ENCODE measurements at places on chromosomes 4 and X.

DNA sequence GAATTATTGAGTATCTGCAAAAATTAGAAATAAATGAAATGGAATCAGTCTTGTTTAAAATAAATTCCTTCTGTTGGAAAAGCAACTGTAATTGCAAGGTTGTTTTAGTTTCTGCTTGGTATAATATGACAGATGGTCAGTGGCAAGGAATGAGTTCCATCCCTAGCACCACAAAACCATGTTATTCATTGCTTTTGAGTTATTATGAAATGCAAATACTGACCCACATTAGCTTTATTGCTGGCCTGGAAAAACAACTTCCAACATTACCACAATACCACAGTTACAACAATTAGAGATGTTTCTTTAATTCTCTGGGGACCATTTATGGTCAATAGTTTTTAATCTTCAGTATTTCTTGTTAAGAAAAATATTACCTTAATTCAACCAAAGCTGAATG lies 194.4 kb downstream of the TMA16 start:
- DNase-seq: no peak

DNA sequence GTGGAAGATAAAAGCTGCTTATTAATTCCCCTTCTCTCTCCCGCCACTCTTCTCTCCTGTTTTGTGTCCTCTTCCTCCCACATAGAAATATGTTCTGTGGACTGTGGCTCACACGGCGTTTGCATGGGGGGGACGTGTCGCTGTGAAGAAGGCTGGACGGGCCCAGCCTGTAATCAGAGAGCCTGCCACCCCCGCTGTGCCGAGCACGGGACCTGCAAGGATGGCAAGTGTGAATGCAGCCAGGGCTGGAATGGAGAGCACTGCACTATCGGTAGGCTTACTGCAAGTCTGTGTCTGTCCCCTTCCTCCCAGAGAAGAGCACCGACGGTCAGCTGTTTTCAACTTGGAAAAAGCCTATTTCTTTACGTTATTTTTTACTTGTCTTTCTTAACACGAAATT lies 229.1 kb downstream of the DCTD start:
- DNase-seq: no peak

GRCh38 chrX:154727418-154727817 lies 23.5 kb downstream of the GAB3 start:
- no peak for DNase-seq

DNA sequence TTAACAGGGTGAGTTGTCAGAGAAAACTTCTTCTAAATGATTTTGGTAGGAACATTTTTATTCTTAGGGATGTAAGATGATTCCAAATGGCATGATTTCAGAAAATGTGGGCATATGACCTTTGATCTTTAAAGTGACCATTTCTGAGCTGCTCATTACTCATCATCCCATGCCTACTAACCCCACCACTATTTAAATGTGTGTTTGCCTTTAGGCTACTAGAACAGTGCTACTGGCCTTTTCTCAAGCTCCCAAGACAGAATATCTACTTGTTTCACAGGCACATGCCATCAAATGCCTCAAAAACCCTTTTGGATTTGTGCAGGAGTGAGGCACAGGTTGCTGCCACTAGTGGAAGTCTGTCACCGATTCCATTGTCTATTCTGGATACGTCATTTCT lies 428.2 kb downstream of the ADAM29 start:
- DNase-seq: no peak

GRCh38 chr4:169179609-169180521 lies 90.9 kb downstream of the SH3RF1 start:
- no peak for DNase-seq

DNA sequence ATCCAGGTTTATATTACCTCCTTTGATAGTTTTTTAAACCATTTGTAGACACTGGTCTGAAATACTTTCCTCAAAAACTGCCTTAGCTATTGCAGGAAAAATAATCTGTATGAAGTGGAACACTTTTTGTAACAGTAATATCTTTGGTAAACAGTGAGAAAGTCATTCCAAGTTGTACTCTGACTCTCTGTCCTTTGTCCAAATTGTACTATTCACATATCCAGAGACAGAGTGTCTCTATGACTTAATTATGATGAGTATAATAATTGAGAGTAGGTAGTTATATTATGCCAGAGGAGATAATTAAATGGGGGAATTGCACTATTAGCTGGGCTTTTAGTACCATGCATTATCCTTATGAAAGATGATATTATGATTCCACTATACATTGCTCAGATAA lies 112.6 kb upstream of the LCORL start:
- no peak for DNase-seq

DNA sequence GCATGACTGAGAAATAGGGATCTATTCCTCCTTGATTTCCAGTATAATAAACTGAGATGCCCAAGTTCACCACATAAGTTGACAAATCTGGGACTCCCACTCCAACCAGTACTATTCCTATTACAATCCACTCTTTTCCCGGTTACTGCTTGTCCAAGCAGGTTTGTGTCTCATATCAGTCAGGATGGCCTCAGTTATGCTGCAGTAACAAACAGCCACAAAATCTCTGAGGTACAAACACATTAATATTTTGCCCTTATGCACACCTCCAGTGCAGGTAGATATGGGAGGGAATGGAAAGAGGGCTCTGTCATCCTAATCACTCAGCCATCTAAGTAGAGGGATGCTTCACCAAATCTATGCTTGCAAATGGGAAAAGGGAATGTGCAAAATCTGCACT lies 207.8 kb downstream of the RAB28 start:
- DNase-seq: no peak

GRCh38 chr4:122005064-122005755 lies 53.4 kb upstream of the TRPC3 start:
- DNase-seq: no peak

- peak; percentile 29 for DNase-seq
These were observed 146.2 kb upstream of the SCML1 start for GRCh38 chrX:17590892-17591740.

DNA sequence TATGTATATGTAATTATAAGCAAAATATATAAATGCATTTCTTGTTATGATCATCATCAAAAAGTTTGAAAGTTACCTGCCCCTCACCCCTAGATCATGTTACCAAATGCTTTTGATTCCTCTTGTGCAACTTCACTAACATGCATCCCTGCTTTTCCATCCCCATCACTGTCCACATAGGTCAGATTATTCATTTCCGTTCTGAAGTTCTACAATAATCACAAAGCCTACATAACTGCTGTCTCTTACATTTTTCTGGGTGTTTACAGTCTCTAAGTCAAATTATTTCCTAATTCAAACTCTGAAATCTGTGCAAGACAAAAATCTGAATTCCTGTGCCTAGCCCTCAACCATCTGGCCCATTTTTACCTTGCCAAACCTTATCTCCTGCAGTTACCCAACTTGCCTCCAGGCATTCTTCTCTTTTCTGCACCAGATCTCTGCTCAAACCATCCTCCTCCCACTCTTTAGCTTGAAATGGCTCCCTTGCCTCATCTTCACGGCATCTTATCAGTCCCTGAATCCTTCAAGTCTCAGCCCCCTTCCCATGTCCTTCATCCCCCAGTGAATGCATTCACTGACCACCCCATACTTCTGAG lies 42.4 kb upstream of the SLC39A8 start:
- DNase-seq: no peak

GRCh38 chrX:46791927-46792809 lies 33.2 kb upstream of the SLC9A7 start:
- DNase-seq: peak; percentile 66

GRCh38 chrX:55057675-55058249 lies 17.1 kb upstream of the PAGE2B start:
- DNase-seq: peak; percentile 17

- no peak for DNase-seq
These were observed 209.1 kb upstream of the FAM47A start for GRCh38 chrX:34341258-34341657.

- no peak for DNase-seq
These were observed 15.9 kb upstream of the XKRX start for GRCh38 chrX:100944601-100945000.

- peak; percentile 55 for DNase-seq
These were observed 7.1 kb downstream of the NHSL2 start for GRCh38 chrX:71917621-71918343.

GRCh38 chrX:13198056-13198761 lies 121.6 kb downstream of the ATXN3L start:
- DNase-seq: no peak

DNA sequence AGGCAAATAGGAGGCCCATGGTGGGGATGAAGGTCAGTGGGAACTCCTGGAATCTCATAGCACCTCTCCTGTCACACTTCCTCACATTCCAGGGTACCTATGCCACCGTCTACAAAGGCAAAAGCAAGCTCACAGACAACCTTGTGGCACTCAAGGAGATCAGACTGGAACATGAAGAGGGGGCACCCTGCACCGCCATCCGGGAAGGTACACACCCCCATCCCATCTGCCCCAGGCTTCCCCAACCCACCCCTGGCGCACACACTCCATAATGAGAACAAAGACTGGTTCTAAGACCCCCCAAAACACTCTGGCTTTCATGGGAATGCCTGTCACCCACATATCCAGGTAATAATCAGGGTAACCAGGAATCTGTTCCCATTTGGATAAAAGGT lies 6.4 kb downstream of the CDK16 start:
- DNase-seq: no peak

DNA sequence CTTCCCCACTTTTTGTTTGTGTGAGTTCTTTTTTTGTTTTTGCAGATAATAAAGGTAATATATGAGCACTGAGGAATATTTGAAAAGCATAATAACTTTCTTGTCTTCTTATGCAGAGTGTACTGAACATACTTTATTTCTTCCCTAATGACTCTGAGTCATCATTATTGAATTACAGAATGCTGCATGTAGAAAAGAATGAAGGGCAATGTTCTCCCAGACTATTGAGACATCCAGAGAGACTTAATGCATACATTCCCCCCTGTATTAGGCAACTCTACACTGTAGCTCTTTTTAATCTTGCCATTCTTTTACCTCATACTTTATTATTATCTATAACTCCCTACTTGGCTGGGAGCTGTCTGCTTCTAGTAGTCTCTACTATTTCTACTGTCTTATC lies 240.5 kb upstream of the ANKRD50 start:
- DNase-seq: no peak

DNA sequence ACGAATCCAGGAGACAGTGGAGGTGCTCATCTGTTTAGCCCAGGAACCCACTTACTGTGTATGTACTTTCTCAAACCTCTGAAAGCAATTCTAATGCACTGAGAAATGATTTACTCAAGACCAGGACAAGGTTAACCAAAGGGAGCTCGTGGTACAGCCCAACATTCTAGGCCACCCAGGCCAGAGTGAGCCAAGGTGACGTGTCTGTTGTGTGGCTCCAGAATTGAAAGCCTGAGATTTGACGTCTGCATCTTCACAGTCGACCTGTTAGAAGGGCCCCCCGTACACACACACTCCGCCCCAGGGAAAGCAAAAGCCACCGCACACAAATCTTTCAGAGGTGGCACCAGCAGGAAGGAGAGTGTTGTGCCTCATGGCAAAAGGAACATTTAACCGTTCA lies 2.3 kb downstream of the MAP3K15 start:
- no peak for DNase-seq

GRCh38 chr4:22707390-22707789 lies 14.7 kb downstream of the GBA3 start:
- DNase-seq: no peak

GRCh38 chr4:123449780-123450179 lies 53.2 kb downstream of the SPRY1 start:
- DNase-seq: no peak

DNA sequence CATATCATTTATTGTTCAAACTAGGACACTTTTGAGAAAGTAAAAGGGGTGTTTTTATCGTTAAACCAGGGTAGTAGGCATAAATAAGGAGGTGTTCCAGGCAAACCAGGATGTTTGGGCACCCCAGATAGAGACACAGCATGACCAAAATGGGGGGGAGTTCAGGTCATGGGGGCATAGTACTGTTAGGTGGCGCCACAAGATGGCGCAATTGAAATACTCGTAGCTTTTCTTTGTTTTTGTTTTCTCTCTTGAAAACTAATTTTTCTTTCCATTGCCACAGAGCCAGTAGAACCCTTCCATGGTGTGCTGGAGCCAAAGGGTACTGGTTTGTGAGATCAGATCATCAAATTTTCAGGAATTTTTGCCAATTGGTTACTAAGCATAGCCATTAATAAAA lies 283.4 kb downstream of the BCOR start:
- no peak for DNase-seq

DNA sequence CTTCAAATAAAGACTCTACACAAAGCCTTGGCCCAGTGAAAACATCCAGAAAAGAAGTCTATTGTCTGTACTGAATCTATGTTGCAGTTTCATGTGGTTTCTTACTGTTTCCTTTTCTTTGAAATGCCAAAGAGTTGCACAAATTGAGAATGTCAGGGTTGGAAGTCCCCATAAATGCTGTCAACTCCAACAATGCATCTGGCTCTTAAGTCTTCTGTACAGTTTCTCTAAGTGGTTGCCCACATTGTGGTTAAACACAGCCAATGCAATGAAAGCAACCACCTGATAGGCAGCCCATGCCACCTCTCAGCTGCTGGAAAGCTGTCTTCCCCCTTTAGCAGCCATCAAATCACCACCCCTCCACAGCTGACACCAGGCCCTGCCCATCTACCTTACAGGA lies 67.2 kb upstream of the C1GALT1C1 start:
- no peak for DNase-seq

DNA sequence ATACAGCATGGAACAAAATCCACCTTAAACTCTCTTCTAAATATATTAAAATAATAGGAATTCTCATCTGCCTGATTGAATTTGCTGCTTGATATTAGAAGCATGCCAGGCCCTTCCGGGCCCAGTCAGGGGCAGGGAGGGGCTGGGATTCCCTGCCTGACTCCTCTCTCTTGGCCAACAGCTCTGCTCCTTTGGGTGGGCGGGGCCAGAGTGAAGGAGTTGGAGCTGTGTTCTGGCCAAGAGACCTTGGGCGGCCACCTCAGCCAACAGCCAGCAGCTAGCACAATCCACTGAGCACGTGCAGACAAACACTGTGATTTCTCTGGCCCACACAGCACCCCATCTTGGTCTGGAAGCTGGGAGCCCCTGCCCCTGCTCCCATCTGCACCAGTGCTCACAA lies 140.3 kb downstream of the PJA1 start:
- no peak for DNase-seq

- peak; percentile 17 for DNase-seq
These were observed 180.6 kb upstream of the NUDT6 start for GRCh38 chr4:123102897-123103471.

GRCh38 chrX:63744850-63745394 lies 40.1 kb downstream of the ARHGEF9 start:
- DNase-seq: no peak

- DNase-seq: no peak
These were observed 5.9 kb downstream of the RIPPLY1 start for GRCh38 chrX:106897259-106897658.

GRCh38 chr4:4217113-4217512 lies 9.6 kb downstream of the OTOP1 start:
- DNase-seq: no peak

Data from urothelium cell line (cell line).